ENCODE measurements at places on chromosomes 2 and 18.

DNA sequence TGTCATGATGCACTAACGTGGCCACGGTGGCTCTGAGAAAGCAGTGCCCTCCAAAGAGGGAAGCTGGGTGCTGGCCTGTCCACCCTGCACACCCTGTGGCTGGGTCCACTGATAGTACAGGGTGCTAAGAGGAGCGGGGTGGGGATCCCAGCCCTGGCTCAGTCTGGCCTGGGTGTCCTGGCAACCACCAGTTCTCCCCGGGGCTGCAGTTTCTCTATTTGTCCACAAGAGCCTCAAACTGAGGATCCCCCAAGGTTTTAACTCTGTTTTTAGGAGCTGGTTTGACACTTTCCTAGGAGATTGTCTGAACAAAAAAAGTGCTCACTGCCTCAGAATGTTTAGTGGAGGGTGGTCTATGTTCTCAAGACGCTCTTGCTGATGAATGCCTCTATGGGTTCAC, 29.0 kb downstream of the EDAR start:
- no peak for DNase-seq

DNA sequence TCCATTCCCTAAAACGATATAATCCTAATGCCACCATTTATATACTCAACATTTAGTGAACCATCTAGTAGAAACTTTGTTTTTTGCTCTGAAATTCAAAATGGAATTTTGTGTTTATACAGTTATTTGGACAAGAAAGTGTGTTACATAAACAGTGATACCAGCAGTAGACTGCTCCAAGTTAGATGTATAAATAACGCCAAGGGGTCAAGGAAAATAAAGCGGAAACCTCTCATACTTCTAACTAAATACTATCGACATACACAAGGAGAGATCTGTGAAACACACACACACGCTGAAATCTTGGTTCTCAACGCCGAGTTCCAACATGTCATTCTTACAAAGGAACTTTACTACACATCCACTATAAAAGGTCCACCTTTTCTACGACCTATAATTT, 1.2 kb downstream of the TXNL1 start:
- no peak for DNase-seq

DNA sequence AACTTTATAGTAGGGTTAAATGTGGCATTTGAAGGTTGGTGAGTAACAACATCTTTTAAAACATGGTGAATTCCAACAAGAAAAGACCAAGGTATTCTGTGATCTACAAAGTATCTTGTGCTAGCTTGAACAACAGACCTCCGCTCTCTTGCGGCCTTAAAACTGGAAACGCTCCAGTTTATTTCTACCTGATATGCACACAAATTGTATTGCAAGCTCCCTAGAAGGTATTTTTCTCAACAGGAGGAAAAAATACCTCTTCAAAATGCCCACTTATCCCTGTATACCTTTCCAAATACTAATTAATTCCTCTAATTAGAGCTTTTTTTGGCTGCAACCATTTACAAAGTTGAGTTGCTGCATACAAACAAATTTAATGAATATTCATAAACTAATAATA, 69.5 kb downstream of the KCNH7 start:
- no peak for DNase-seq

DNA sequence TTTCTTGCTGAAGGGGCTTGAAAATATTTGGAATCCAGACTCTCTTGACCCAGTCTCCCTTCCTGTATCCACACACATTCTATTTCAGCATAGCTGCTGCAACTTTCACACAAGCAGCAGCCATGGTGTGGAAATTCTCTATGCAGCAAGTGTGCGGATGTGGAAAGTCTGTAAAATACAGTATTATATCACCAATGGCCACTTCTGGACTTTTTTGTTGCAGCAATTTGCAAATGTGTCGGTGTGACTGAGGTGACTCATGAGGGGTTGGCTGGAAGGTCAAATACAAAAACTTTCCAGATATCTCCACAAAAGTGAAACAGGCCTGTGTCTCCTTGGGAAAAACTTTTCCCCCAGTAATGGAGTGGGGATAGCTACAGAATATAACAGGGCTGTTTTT, 299.3 kb upstream of the GYPC start:
- DNase-seq, result no peak

DNA sequence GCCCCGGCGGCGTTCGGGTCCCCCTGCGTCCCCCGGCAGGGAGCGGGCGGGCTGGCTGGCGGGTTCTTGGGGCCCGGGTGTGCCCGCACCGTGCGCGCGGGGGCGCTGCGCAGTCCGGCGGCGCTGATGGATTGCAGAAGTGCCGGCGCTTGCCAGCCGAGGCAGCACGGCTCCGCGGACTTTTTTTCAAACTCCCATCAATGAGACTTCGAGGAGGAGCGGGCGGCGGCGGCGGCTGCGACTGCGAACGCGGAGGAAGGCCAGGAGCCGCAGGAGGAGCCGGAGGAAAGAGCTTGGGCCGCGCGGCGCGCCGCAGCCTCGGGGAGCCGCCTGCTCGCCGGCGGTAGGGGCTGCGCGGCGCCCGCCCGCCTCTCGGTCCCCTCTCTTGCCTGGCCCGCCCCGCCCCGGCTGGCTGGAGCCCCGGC, at the start of gene GLI2:
GLI2 (plus strand) TSS at position 123 of the 425 bp plus-strand sequence. CDS start 61,453 bp downstream, outside the sequence.
- DNase-seq, result no peak
